GM20000 (cell line): ENCODE measurements at places on chromosomes 3 and 15.

- DNase-seq: no peak
Observed at GRCh38 chr3:115659253-115660220, 36.2 kb downstream of the GAP43 start.

- DNase-seq: no peak
Observed at GRCh38 chr3:172869784-172870518, 119.4 kb downstream of the ECT2 start.

DNA sequence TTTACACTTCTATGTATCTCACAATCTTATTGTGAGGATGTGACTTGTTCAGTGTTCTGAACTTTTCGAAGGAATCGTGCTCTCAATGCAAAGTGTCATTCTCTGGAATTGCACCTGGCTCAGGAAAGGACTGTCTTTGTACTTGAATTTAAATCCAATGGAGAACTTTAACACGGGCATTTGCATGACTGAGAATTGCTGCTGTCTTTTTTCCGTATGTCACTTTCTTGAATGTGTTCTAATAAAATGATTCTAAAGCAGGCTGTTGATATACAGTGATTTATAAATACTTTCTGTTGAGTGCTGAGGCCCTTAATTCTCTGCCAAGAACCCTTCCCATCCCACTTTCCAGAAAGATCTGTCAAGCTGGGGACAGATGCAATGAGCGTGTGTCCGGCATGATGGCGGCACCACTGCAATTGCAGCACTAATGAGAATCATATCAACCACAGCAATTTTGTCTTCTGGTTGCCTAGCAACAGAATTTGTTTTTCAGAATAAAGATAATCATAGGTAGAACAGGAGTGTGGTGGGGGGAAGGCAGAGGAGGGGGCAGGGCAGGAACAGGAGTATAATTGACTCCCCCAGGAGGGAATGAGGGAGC is 210.6 kb upstream of the UMPS start:
- DNase-seq: no peak

GRCh38 chr3:183108001-183108449 is 8.7 kb upstream of the MCCC1 start:
- no peak for DNase-seq

GRCh38 chr3:196638861-196639482 is 522 bp upstream of the NRROS start:
- DNase-seq: no peak

DNA sequence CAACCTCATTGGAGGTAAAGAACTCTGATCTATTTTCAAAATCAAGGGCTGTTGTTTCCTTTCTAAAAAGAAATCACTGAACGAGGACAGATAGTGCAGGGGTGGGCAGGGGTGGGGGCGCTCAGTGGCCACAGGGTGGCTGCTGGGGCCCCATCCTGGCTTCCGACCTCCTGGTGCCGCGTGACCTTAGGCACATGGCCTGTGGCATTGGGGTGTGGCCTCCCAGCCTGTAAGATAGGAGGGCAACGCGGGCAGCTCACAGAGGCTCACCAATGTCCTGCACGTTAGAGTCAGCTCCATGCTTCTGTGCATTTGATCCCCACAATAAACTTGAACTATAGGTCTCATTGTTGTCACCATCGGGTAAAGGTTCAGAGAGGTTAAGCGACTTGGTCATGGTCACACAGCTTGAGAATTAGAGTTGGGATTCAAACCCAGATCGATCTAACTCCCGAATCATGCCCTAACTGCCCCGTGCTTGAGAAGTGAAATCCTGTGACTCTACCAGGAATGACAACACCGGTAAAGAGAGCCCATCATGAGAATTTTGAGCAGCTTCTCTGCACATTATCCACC is 148.0 kb upstream of the SLC6A11 start:
- no peak for DNase-seq

- no peak for DNase-seq
Observed at GRCh38 chr15:77504871-77505270, 84.2 kb downstream of the HMG20A start.

DNA sequence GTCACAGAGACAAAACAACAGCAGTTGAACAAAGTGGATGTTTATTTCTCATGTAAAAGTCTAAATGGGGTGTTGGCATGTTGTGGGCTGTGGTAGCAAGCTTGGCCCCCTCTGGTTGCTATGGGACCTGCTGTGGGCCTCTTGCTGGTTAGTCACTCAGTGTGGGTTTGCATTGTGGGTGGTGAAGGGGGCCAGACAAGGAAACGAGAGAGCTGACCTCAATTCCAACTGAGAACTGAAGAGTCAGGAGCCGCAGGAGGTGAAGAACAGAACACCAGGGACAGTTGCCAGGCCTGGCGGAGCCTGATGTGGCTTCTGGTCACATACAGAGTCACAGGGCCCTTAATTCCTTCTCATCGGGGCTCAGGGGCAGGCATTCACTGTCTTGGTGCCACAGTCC is 1.9 kb upstream of the ADPGK start:
- no peak for DNase-seq

GRCh38 chr15:41773729-41774061 is 589 bp upstream of the MAPKBP1 start:
- no peak for DNase-seq

DNA sequence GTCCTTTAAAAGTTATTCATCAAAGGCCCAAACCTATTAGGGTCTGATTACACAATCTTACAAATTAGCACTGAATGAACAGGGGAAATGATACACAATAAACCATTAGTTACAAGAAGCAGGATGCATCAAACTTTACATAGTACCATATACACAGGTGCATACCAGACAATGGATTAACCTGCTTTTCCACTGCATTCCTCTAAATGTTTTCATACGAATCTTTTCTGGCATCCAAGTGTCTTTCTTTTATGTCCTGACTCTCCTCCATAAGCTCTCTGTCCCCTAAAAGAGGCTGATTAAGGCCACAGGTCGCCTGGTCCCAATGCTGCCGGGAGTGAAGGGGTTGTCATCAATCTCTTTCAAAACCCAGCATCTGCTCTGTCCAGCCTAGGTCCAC is 11.4 kb downstream of the FBN1 start:
- DNase-seq: no peak

DNA sequence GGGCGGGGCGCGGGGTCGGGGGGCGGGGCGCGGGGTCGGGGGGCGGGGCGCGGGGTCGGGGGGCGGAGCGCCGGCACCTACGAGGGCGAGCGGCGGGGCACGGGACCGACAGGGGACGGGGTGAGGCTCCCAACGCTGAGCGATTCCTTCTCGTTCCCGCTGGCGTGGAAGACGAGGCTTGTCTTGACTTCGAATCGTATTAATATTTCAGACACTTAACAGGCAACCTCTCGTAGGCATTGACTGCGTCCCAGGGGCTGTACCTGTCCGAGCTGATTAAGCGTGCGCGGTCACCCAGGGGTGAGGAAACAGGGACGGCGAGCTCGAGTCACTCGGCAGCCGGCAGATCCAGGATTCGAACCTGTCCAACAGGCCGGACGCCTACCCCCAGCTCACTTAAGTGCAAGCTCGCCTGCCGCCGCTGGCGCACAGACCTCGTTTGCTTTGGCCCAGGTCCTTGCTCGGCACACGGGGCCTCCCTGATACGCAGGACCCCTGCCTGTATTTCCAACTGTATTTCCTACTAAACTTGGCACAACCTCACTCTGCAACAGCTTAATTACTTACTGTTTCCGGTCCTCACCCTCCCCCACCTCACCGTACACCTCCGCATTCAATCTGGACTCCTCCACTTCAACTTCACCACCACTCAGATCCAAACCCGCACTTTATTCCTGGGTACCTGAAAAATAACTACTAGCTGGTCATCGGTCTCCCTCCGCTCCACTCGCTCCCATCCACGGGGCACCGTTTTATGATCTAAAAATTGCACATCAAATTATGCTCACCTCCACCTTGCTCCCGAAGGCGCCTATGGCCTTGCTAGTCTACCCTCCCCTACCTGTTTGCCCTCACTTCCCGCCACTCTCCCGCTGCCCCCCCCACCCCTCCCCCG is 722 bp upstream of the ZXDC start:
- DNase-seq: no peak
